ENCODE measurements at places on chromosomes 1 and 21. TPM values are rescaled to one million over a fixed set of nuclear protein-coding genes. Genes with fewer than 3 reads are reported as not detected.

- DNase-seq: no peak
These were observed 42.9 kb downstream of the USP24 start for GRCh38 chr1:55172272-55172671.

The KANK4 gene
- not detected for polyA plus RNA-seq

The NKAIN1 gene
- 0.60 TPM for polyA plus RNA-seq

The UMODL1 gene
- not detected for polyA plus RNA-seq

The IL10 gene
- polyA plus RNA-seq: not detected

The UBE2U gene
- polyA plus RNA-seq: not detected
